ENCODE measurements at places on chromosomes 6 and 20.
A peak's percentile ranks its signal among the peaks of the same experiment; 100 is the strongest.

- DNase-seq = no peak
These were observed 2.7 kb upstream of the PLCB4 start for GRCh38 chr20:9066191-9066590.

DNA sequence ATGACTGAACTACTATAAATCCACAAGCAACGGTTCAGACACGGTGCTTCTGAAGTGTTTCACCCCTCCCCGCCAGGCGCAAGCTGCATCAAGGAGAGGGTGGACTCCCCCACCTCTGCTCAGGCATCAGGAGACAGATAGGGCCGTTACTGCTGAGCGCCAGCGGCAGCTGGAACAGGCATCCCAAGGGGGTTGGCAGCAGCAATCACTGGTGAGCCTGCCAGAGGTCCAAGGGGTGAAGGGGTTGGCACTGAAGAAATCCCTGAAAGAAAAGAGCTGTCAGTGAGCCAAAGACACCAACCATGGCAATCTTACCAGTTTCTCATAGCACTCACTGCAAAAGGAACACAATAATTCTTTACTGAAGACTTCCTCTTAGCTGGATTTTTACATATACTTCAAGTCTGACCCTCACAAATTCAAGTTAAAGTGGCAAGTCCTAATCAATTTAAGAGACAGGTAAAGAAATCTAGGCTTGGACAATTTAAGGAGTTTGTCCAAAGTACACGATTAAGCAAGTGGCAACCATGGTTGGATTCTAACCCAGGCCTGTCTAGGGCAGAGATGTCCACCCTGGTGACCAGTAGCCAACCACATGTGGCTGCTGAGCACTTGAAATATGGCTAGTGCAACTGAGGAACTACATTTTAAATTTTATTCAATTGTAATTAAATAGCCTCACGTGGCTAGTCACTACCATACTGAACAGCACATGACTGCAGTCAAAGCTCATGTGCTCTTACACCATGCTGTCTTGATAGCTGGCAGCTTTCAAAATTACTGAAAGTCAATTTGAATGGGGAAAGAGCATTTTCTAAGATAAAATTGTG lies 21.7 kb upstream of the TBC1D20 start:
- no peak for DNase-seq

- DNase-seq = no peak
These were observed 85.8 kb downstream of the FOXF2 start for GRCh38 chr6:1475174-1475573.

DNA sequence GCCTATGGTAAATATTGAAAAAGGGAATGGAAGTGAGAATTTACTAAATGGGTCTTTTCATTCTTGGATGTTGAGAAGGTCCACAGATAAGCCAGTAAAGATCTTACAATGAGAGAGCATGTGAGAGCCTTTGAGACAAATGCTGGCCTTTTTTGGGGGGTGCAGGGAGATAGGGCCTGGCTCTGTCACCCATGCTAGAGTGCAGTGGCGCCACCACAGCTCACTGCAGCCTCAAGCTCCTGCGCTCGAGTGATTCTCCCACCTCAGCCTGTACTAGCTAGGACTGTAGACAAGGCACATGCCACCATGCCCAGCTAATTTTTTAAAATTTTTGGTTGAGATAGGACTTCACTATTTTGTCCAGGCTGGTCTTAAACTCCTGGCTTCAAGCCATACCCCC lies 63.2 kb upstream of the TMEM181 start:
- no peak for DNase-seq

DNA sequence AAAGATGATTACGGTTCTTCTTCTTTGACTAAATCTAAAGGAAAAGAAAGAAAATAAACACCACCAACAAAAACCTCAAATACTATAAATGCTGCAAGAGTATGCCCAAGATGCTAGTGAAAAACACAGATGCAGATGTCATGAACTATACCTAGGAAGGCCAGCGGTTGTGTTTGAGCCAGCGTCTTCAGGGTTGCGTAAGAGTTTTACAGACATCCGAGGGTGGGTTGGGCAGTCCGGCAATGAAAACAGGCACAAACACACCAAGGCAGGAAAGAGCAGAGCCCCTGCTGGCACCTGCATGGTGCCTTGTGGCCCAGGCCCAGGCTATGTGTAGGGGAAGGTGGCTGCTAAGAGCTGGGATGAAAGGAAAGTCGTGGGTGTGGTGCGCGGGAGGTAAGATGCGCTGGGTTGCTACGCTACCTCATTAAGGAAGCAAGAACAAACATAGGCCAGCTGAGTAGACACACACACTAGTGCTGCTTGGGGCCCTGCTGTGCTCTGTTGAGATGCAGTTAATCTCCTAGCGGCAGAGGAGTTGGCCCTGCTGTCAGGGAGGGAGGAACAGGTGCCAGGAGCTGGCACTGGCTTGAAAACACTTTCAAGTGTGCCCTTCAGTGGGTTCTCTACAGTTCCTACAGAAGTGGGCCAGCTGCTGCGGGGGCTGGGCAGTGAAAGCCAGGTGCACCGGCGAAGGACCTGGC lies 170.2 kb upstream of the PLN start:
- no peak for DNase-seq

DNA sequence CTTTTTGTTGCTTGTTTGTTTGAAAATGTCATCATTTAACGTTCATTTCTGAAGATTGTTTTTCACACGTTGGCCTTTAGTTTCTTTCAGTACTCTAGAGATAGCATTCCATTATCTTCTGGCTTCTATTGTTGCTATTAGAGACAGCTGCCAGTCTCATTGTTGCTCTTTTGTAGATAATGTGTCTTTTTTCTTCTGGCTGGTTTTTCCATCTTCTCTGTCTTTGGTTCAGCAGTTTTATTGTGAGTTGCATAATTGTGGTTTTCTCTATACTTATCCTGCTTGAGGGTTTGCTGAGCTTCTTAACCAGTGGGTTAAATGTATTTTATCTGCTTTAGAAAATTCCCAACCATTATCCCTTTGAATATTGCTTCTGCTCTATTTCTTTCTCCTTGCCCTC lies 23.2 kb upstream of the AIG1 start:
- no peak for DNase-seq

DNA sequence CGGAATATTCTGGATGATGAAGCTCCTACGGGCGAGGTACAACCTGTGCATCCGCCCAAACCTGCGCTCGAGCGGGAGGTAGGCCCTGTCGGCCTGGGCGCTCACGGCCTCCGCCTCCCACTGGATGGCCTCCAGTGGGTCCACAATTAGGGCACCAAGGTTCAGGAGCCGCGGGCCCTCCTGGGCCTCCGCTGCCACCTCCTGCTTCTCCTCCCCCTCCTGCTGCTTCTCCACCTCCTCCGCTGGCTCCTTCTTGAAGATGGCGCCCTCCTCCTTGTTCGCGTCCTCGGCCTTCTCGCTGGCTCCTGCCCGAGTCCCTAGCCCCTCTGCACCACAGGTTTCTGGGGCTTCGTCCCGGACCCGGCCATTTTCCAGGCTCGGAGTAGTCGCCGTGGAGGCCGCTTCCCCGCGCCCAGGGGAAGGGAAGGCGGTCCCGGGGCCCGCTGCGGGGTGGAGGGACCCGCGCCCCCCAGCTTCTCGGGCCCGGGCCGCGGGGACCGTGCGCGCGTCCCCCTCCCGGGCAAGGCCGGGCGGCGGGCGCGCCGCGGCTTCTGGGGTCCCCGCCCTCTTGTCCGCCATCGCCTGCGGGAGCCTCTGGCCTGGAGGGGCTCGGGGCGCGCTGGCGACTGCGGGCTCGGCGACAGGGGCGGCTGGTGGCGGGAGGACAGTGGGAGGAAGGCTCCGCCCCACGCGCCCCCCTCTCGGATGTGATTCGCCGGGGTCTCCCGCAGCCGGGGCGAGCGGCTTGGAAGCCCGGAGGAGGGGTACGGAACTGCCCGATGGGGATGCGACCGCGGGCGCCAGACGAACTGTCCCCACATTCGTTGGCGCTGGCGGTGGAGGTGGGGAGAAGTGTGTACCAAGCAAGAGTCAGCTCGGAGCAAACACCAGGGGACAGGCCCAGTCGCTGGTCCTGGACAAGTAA lies 17.6 kb downstream of the PLAGL2 start:
- peak; percentile 46 for DNase-seq

GRCh38 chr20:46000262-46000996 lies 8.3 kb upstream of the MMP9 start:
- no peak for DNase-seq

- no peak for DNase-seq
These were observed 2.2 kb downstream of the KCNB1 start for GRCh38 chr20:49480236-49480635.

DNA sequence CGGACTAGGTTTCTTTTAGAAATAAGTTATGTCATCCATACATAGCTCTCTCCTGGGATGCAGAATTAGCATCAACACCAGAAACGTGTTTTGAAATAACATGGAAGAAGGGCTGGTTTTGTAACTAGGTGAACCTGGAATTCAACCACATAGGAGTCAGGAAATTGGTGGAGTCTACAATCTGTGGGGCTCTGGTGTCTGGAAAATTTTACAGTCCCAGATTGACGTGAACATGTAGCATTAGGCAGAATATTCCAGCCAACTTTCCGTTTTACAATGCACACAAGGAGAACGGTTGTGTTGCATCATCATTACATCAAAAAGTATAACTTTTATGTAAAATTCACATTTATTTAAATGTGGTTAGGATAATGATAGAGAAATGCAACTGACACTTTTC lies 1.9 kb downstream of the KCNQ5 start:
- no peak for DNase-seq

GRCh38 chr20:63840405-63840828 lies 9.4 kb upstream of the ZBTB46 start:
- DNase-seq = no peak

DNA sequence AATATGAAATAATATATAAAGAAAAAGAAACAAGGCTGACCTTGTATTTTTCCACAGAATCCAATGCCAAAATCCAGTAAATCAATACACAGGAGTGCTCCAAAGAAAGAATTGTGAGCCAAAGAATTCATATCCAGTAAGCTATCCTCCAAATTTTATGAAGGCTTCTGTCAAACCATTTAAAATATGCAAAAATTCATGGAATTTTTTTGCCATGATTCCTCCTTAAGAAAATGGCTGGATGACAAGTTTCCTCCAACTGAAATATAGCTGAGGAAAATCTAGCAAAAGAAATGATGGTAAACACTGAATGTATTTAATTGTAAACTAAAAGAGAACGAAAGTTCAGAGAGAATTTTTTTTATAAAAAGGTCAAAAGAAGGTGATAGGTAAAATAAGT lies 290.3 kb downstream of the UBE3D start:
- DNase-seq = no peak

DNA sequence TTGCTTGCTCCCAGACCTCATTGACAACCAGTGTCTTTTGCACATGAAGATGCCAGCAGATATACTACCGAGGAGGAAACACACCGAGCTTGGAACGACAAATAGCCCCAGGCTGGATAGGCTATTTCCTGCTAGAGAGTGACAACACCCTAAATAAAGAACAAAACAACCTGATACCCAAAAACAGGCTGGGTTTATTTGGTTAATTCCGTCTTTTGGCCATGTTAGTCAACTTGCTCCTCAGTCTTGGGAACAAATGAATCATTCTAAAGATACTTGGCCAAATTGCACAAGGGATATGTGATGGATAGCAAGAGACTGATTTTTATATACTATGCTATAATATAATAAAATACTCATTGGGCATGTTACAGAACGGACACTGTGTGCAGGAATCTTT lies 11.5 kb upstream of the MUC22 start:
- no peak for DNase-seq

GRCh38 chr20:18496042-18496441 lies 983 bp downstream of the RBBP9 start:
- no peak for DNase-seq

GRCh38 chr6:28000351-28001045 lies 43.5 kb downstream of the OR2B6 start:
- DNase-seq = no peak

GRCh38 chr6:117911660-117912059 lies 4.6 kb downstream of the SLC35F1 start:
- no peak for DNase-seq

- no peak for DNase-seq
These were observed 8.9 kb upstream of the SPATA2 start for GRCh38 chr20:49924247-49924646.

GRCh38 chr6:16277101-16277981 lies 39.0 kb downstream of the GMPR start:
- DNase-seq = peak; percentile 94

DNA sequence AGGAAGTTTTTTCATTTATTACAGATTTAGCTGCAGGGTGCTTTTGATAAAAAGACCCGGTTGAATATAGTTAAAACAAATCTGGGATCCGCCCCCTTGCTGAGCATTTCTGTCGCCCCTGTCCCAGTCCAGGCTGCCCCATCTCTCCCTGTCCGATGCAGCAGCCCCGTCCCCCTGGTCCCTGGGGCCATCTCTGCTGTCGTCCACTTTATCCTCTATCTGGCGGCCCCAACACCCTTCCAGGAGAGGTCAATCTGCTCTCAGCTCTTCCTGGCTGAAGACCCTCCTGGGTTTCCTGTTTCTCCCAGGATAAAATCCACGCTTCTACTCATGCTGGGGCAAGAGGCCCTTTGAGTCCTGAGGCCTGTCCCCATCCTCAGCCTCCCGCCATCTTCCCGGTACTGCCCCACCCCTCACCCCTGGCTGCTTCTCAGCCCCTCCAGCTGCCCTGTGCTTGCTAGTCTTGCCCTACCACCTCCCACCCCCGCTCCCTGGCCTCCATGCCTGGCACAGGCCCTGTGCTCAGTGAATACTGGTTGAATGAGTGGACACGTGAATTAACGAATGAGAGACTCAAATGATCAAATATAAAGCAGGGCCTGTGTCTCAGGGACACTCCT lies 16.0 kb upstream of the PHACTR3 start:
- no peak for DNase-seq

GRCh38 chr20:33670715-33671499 lies 3.3 kb downstream of the NECAB3 start:
- DNase-seq = no peak

- peak; percentile 65 for DNase-seq
These were observed 4.5 kb upstream of the CITED2 start for GRCh38 chr6:139378882-139379341.

- peak; percentile 28 for DNase-seq
These were observed 46.8 kb downstream of the RANBP9 start for GRCh38 chr6:13664703-13665352.

- DNase-seq = no peak
These were observed 318.7 kb downstream of the CDH4 start for GRCh38 chr20:61570646-61571195.

DNA sequence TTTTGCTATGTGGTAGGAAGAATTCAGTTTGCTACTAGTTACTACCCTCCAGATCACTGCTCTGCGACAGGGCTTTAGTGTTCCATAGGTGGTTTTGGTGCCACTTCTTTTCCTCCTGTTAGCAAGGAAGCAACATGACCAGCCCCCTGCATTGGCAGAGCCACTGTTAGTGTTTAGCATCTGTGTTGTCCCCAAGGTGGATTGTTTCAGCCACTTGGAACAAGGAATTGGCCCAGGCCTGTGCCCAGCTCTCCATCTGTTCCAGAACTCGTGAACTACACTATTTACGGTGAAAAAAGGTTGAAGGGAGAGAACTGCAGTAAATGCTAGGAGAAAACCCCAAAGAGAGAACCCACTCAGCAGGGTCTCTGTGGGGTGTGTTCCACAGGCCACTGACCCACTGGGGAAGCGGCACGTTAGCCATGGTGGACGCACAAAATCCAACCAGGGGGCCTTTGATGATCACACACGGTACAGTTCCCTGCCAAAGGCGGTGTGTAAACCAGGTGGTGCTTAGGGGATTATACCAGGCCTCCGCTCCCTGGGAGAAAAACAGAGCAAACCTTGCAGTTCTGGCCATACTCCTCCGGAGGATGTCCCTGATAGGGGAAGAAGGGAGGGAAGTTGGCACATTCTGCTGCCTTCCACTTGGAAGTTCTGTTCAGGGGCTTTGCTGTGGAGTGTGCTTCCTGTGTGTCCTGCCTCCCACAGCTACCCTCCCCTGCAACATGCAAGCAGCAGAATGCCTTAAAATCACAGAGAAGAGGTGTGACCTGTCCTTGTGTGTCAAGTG lies 72.3 kb downstream of the LYRM2 start:
- DNase-seq = no peak

GRCh38 chr6:132399376-132400074 lies 1.8 kb downstream of the MOXD1 start:
- peak; percentile 61 for DNase-seq
